Skeletal muscle cell (primary cell): ENCODE measurements at places on chromosomes 2 and 18.

GRCh38 chr2:176096986-176097819 is 2.4 kb upstream of the HOXD12 start:
- no peak for DNase-seq

GRCh38 chr18:77127769-77128671 is 4.6 kb downstream of the MBP start:
- peak; percentile 88 for DNase-seq

DNA sequence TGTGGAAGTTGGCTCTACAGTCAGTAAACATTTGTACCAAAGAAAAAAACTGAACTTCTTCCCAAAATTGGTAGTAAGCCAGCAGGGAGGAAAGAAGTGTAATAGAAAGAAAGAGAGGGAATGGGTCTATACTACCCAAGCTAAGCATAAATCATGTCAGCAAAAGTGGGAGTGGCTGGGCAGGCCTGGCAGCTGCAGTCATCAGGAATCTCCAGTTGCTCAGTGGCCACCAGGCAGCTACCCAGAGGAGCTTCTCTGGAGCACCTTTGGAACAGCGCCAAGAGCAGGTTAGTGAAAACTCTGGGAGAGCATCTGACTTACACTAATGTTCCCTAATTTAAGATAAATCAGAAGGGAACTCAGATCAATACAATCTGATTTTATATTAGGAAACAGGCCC is 14.3 kb downstream of the FRZB start:
- DNase-seq = no peak

- DNase-seq = peak; percentile 20
Observed at GRCh38 chr18:8084160-8084559, 517.0 kb downstream of the PTPRM start.

- DNase-seq = peak; percentile 79
Observed at GRCh38 chr18:58005885-58006523, 38.0 kb upstream of the NEDD4L start.

- DNase-seq = no peak
Observed at GRCh38 chr18:60452421-60452820, 79.8 kb upstream of the MC4R start.

GRCh38 chr2:231648579-231649174 is 56.0 kb downstream of the TEX44 start:
- no peak for DNase-seq

- no peak for DNase-seq
Observed at GRCh38 chr2:172790404-172790803, 54.8 kb downstream of the RAPGEF4 start.

GRCh38 chr2:16628314-16628713 is 37.3 kb downstream of the CYRIA start:
- DNase-seq = no peak

GRCh38 chr2:38552259-38552658 is 50.5 kb downstream of the HNRNPLL start:
- DNase-seq = no peak

DNA sequence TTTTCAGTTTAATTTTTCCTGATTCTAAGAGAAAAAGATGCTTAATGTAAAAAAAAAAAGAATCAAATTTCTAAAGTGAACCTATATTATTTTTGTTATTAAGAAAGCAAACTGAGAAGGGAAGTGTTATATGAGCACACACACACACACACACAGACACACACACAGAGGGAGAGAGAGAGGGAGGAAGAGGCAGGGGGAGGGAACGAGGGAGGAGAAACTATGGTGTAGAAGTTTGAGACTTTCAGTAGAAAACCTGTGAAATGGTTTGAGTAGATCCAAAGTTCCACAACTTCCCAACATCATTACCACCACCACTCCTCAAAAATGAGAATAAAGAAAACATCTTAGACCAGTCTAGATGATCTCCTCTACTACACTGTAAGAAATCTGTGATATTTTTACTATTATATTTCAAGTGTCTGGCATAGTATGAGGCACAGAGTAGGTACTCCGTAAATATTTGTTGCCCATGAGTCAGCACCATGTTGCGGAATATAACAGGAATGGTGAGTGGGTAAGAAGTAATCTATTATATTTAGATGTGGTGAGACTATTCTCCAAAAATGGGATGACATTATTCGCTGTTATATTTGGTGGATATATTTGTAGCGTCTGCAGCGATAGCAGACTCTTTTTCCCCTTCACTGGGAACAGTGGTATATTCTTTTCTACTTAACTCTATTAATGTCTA is 149.4 kb upstream of the DNMT3A start:
- no peak for DNase-seq

DNA sequence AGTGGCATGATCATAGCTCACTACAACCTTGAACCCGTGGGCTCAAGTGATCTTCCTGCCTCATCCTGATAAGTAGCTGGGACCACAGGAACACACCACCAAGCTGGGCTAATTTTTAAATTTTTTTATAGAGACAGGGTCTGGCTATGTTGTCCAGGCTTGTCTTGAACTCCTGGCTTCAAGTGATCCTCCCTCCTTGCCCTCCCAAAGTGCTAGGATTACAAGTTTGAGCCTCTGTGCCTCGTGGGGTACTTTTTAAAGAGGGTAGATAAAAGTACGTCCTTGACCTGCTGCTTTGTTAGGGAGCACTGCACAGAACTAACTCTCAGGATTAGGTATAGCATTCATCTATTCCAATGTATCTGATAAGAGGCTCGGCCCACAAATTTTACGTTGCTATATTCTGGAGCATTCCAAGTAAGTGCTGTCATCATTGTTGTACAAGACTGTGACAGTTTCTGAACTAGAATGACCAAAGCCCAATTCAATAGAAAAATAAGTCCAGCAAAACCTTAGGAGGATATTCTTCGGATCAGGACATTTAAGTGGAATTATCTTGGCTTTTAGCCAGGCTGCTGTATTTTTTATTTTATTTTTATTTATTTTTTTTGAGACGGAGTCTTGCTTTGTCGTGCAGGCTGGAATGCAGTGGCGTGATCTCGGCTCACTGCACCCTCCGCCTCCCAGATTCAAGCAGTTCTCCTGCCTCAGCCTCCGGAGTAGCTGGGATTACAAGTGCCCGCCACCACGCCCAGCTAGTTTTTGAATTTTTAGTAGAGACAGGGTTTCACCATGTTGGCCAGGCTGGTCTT is 4.1 kb downstream of the MTCL1 start:
- DNase-seq = no peak

- DNase-seq = no peak
Observed at GRCh38 chr2:210522399-210522798, 34.0 kb upstream of the CPS1 start.

- no peak for DNase-seq
Observed at GRCh38 chr2:41899189-41899588, 148.6 kb upstream of the PKDCC start.

GRCh38 chr2:143397884-143398614 is 268.8 kb downstream of the ARHGAP15 start:
- DNase-seq = peak; percentile 25

GRCh38 chr2:232776435-232776834 is at the start of gene KCNJ13:
TSS of gene KCNJ13 (minus strand) at chr2:232776565. CDS start at chr2:232771362, 5,203 bp downstream.
- no peak for DNase-seq

DNA sequence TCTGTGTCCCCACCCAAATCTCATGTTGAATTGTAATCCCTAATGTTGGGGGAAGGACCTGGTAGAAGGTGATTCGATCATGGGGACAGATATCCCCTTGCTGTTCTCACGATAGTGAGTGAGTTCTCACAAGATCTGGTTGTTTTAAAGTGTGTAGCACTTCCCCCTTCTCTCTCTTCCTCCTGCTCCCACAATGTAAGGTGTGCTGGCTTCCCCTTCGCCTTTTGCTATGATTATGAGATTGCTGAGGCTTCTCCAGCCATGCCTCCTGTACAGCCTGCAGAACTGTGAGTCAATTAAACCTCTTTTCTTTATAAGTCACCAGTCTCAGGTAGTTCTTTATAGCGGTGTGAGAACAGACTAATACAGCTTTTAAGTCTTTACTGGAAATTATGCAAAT is 193.3 kb upstream of the RBBP8 start:
- DNase-seq = no peak

DNA sequence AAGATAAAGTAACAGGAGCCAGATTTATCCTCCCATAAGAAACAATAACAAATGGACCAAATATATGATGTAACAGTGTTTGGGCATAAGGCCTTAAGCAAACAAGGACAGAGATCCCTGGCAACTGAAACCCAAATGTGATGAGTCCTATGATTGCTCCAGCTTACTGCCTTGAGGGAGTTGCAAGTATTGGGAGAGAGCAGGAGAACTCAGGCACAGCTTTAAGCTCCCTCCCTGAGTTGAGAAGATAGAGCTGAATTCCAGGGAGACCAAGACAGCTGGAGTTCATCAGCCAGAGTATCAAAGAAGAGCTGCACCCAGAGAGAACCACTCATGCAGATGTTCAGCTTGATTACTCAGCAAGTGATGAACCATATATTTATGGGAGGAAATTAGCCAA is 814.5 kb upstream of the RAB6C start:
- no peak for DNase-seq

GRCh38 chr2:79387431-79387830 is 125.4 kb upstream of the CTNNA2 start:
- DNase-seq = no peak

- no peak for DNase-seq
Observed at GRCh38 chr2:1227274-1227900, 185.9 kb upstream of the TPO start.

GRCh38 chr2:232061265-232061664 is 99.8 kb downstream of the DIS3L2 start:
- DNase-seq = no peak

DNA sequence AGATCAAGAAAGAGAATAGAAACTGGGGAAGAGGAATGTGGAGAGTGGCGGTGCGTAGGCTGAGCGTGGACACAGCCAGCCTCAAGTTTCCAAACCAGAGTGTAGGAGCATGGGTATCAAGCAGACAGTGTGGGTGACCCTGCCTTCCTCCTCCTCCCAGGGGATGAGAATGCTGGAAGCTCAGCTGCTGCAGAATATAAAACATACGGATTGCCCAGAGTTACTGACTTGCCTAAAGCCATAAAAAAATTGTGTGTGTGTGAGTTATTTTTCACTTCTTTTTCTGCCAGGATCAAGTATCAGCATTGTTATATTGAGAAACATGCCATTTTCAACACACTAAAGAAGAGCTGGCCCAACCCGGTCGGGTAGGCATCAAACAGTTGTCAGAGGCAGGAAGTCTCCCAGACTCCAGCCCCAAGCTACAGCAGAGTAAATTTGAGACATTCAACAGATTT is 333.3 kb upstream of the ACVR2A start:
- DNase-seq = peak; percentile 63

- no peak for DNase-seq
Observed at GRCh38 chr18:64017870-64018269, 48.0 kb downstream of the SERPINB8 start.

DNA sequence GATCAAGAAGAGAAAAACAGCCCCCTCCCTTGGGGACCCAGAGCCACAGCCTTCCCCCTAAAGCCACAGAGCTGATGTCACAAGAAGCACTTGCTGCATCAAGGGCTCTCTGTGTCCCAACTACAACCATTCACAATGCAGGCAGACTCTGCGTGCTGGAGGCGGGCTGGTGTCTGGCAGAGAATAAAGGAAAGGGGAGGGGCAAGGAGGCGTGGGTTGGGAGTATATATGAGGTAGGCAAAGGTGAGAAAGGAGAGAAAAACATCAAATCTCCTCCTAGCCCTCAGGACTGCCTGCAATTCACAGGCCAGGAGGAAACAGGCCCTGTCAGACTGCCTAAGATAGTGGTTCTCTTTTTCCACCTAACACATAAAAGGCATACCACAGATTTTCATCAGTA is 48.8 kb upstream of the IHH start:
- DNase-seq = no peak

GRCh38 chr2:174112073-174112472 is 136.3 kb downstream of the OLA1 start:
- no peak for DNase-seq

DNA sequence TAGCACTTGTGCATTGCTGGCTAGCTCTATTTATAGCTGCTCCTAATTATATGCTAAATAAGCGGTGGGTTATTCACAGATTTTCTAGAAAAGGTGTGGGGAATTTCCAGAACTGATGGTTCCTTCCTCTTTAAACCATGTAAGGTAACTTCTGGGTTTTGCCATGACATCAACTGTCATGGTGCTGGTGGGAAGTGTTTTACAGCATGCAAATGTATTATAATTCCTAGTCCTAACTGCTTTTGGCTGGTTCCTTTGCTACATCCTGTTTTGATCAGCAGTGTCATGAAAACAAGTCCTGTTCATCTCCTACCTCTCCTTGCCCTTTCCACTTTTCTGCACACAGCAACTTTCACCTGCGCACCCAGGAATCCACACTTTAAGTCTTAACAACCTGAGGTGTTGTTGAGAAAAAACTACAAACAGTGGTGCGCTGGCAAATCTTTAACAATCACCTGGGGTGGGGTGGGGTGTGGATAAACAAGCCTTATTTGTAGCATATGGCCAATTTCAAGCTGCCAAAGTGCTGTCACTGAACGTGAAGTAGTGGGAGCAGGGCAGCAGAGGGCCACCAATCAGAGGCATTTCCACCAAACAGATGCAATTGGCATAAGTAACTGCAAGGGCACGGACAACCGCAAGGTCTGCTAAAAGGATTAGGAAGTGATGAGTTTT is 33.4 kb upstream of the SKOR2 start:
- no peak for DNase-seq

GRCh38 chr2:222594679-222595078 is 61.2 kb downstream of the FARSB start:
- peak; percentile 61 for DNase-seq

GRCh38 chr2:173770947-173771678 is 194.1 kb downstream of the SP3 start:
- no peak for DNase-seq

DNA sequence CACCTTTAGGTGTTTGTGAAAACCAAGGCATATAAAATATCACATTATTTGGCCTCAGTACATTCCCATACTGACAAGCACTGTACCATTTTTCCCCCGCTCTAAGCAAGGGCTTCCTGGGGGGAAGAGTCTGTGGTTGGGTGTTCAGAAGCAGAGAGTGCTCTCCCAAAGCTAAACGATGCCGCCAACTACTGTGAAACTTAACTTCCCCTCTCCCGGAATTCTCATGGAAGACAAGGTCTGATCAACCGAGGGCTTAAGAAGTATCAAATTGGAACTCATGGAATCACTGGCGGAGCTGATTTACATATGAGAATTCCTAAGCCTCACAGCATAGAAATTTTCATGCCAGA is 433 bp upstream of the MFF start:
- no peak for DNase-seq

DNA sequence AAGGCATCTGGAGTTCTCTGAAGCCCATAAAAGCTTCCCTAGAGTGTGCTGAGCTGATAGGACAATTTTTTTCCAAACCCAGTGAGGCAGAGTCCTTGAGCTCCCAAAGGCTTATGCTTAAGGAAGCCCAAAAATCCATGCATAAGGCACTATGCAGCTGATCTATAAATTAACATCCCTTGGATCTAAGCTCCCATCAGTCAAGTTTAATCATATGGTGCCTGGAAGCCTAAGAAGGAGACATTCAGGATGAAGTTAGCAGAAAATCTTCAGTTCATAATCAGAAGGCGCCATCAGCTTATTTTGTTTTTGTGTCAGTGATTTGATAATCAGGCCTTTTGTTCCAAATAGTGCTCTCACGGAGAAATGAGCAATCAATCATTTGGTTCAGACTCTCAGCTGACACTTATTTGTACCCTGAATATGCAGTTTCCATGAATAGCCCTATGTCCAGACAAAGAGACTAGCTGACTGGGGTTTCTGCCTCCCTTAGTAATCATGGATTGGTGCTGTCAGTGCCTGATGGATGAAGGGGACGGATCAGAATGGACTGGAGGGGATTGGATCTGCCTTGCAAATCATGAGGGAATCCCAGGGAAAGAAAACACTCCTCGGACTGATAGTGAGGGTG is 464.8 kb upstream of the RGPD4 start:
- no peak for DNase-seq
